ENCODE measurements at places on chromosomes 4 and X. TPM values are rescaled to one million over a fixed set of nuclear protein-coding genes. Genes with fewer than 3 reads are reported as not detected.

GRCh38 chr4:187258651-187259401 lies 535.2 kb upstream of the FAT1 start:
- DNase-seq = no peak

DNA sequence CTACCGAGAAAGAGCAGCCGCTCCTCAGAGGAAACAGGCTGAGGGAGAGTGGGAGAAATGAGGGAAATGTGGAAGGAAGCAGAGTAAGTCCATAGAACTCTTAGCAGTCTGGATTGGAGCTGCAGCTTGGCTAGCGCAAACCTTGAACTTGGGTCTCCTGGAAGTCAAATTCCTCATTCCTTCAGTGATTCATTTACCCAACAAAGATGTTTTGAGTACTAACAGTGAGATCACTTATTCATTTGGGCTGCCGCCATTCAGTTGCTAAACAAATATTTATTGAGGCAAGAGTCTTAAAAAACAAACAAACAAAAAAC lies 51.5 kb downstream of the SEL1L3 start:
- no peak for DNase-seq

- DNase-seq = no peak
These were observed 11.0 kb upstream of the CLDN24 start for GRCh38 chr4:183333202-183333601.

Gene EGF
- total RNA-seq = 1.4 TPM
